Activated naive CD4-positive, alpha-beta T cell treated with anti-CD3 and anti-CD28 coated beads, Interleukin-2, amount 10 ng/mL, durations not matched to agents 7 days and 5 days (primary cell): ENCODE measurements at places on chromosomes 7 and 10.

- no peak overlapping the region for H3K4me3 ChIP-seq
- no peak overlapping the region for H3K27ac ChIP-seq
- no peaks in the 10 kb centered on the region for H3K4me1 ChIP-seq
- no peaks in the 10 kb centered on the region for H3K27me3 ChIP-seq
- DNase-seq: no peak
These were observed 109.5 kb downstream of the GFRA1 start for GRCh38 chr10:116163333-116164131.

DNA sequence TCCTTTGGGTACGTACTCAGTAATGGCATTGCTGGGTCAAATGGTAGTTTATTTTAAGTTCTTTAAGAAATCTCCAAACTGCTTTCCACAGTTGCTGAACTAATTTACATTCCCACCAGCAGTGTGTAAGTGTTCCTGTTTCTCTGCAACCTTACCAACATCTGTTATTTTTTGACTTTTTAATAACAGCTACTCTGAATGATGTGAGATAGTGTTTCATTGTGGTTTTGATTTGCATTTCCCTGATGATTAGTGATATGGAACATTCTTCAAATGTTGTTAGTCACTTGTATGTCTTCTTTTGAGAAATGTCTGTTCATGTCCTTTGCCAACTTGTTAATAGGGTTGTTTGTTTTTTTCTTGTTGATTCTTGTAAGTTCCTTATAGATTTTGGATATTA, 558.9 kb downstream of the SH2D4B start:
- no peaks in the 10 kb centered on the region for H3K4me1 ChIP-seq
- no peaks in the 10 kb centered on the region for H3K36me3 ChIP-seq
- no peaks in the 10 kb centered on the region for H3K27me3 ChIP-seq

DNA sequence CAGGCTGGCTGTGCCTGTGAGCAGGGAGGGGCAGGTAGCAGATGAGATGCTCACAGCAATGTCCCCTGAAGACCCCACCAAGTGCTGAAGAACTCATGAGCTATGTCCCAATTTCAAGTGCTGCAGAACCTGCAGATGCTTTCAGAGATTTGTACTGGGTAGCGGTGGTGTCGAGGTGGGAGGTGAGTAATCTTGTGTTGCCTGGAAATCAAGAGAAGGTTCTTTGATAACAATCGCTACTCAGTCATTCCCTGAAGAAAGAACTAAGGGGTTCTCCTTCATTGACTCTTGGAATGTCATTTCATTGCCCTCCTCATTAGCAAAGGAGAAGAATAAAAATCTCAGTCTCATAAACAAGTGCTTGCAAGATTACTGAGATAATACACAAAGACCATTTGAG, 246.4 kb downstream of the EMX2 start:
- no peaks in the 10 kb centered on the region for H3K36me3 ChIP-seq
- no peak overlapping the region for H3K4me3 ChIP-seq
- no peak overlapping the region for H3K27ac ChIP-seq

DNA sequence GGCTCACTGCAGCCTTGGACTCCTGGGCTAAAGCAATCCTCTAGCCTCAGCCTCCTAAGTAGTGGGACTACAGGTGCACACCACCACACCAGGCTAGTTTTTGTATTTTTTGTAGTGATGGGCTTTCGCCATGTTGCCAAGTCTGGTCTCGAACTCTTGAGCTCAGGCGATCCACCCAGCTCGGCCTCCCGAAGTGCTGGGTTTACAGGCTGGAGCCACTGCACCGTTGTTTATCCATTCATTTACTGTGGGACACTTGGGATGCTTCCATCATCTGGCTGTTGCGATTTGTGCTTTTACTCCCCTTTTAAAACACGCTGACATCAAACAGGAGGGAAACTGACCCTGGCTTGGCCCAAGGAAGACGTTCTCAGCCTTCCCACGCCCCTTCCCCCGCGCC, 30.5 kb upstream of the SMARCD3 start:
- no peak overlapping the region for H3K4me3 ChIP-seq
- H3K27me3 ChIP-seq: peaks cover 61% of the 10 kb centered on the region
- no peak for DNase-seq
- no peak overlapping the region for H3K27ac ChIP-seq
- H3K36me3 ChIP-seq: no peaks in the 10 kb centered on the region

- H3K36me3 ChIP-seq: peaks cover 8% of the 10 kb centered on the region
- peak overlapping the region; percentile 11 for H3K4me3 ChIP-seq
- peaks cover 97% of the 10 kb centered on the region for H3K27me3 ChIP-seq
These were observed 19.4 kb upstream of the GATA3 start for GRCh38 chr10:8035006-8035640.

- peaks cover 34% of the 10 kb centered on the region for H3K36me3 ChIP-seq
- peaks cover 75% of the 10 kb centered on the region for H3K4me1 ChIP-seq
- no peaks in the 10 kb centered on the region for H3K27me3 ChIP-seq
These were observed 5.3 kb downstream of the ESYT2 start for GRCh38 chr7:158824028-158824427.

DNA sequence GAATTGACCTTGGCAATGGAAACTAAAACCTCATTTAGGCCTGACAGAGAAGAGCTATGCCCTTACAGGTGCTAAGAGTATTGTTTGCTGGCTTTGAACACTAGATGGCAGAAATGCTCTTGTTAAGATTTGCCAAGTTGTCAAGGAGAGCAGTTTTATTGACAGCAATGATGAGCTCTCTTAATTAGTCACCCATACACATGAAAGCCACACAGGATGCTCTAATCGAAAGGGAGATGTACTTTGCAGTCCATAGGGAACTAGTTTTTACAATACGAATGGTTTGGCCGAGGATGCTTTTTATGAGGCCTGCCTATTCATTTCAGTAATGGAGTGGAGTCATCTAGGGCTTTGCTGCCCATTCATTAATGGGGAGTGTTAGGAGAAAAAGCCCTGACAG, 45.4 kb upstream of the MBL2 start:
- H3K27me3 ChIP-seq: no peaks in the 10 kb centered on the region
- H3K4me1 ChIP-seq: no peaks in the 10 kb centered on the region
- no peaks in the 10 kb centered on the region for H3K36me3 ChIP-seq

- no peak overlapping the region for H3K4me3 ChIP-seq
- no peaks in the 10 kb centered on the region for H3K27me3 ChIP-seq
- no peak overlapping the region for H3K27ac ChIP-seq
- no peak for DNase-seq
- no peaks in the 10 kb centered on the region for H3K36me3 ChIP-seq
- no peaks in the 10 kb centered on the region for H3K4me1 ChIP-seq
These were observed 88.0 kb downstream of the FGFR2 start for GRCh38 chr10:121510201-121510771.

GRCh38 chr10:120990831-120991230, 139.7 kb downstream of the WDR11 start:
- H3K4me1 ChIP-seq: peaks cover 9% of the 10 kb centered on the region
- H3K36me3 ChIP-seq: no peaks in the 10 kb centered on the region
- DNase-seq: no peak
- H3K4me3 ChIP-seq: no peak overlapping the region
- H3K27ac ChIP-seq: no peak overlapping the region

DNA sequence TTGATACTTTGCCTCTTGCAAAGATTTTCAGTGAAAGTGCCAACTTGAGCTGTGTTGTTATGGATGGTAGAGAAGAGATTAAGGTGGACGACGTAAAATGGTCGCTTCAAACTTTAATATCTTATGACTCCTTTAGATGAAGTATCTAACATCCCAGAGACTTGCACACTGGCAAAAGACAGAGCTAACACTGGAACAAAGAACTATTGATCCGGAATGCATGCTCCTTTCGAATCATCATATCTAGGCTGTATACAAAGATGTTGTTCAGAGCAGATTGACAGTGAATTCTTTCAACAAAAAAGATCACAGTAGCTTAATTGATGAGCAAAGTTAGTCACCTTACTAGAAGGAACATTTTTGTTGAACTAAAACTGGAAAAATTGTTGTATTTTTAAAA, 592.7 kb downstream of the NXPH1 start:
- no peaks in the 10 kb centered on the region for H3K36me3 ChIP-seq
- no peaks in the 10 kb centered on the region for H3K27me3 ChIP-seq

GRCh38 chr10:31028081-31028480, 3.6 kb downstream of the ZNF438 start:
- H3K27ac ChIP-seq: no peak overlapping the region
- H3K4me3 ChIP-seq: no peak overlapping the region
- H3K4me1 ChIP-seq: peaks cover 17% of the 10 kb centered on the region
- no peaks in the 10 kb centered on the region for H3K27me3 ChIP-seq

DNA sequence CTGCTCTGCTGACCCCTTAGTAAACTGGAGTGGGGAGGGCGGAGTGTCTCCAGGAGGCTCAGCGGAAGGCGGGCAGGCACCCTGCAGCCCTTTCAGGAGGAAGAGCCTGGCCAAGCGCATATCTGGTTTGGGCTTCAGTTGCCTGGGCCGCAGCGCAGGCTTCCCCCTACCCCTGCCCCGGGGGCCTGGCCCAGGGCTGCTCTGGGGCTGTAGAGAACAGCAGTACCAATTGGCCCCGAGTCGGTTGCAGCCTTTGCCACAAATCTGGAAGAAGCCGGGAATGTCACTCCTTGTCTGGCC, 28.1 kb upstream of the JAKMIP3 start:
- no peak overlapping the region for H3K4me3 ChIP-seq
- no peak overlapping the region for H3K27ac ChIP-seq
- DNase-seq: no peak
- H3K36me3 ChIP-seq: no peaks in the 10 kb centered on the region
- H3K27me3 ChIP-seq: peaks cover 93% of the 10 kb centered on the region

- no peaks in the 10 kb centered on the region for H3K36me3 ChIP-seq
- H3K27me3 ChIP-seq: no peaks in the 10 kb centered on the region
- H3K27ac ChIP-seq: no peak overlapping the region
- H3K4me1 ChIP-seq: no peaks in the 10 kb centered on the region
- no peak overlapping the region for H3K4me3 ChIP-seq
These were observed 167.7 kb upstream of the MKLN1 start for GRCh38 chr7:131159961-131160361.

DNA sequence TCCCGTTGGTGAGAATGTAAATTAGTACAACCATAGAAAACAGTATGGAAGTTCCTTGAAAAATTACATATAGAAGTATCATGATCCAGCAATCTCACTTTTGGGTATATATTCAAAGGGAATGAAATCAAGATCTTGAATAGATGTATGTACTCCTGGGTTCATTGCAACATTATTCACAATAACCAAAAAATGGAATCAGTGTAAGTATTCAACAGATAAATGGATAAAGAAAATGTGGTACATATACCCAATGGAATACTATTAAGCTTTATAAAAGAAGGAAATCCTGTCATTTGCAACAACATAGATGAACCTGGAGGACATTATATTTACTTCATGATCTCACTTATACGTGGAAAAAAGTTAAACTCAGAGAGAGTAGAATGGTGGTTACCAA, 86.8 kb downstream of the TRIM24 start:
- H3K36me3 ChIP-seq: peaks cover 68% of the 10 kb centered on the region
- no peak overlapping the region for H3K27ac ChIP-seq
- DNase-seq: no peak
- H3K4me3 ChIP-seq: no peak overlapping the region
- peaks cover 4% of the 10 kb centered on the region for H3K4me1 ChIP-seq

- no peaks in the 10 kb centered on the region for H3K4me1 ChIP-seq
- H3K27me3 ChIP-seq: no peaks in the 10 kb centered on the region
- no peak for DNase-seq
- no peak overlapping the region for H3K27ac ChIP-seq
These were observed 28.5 kb downstream of the VPS41 start for GRCh38 chr7:38880454-38880853.

DNA sequence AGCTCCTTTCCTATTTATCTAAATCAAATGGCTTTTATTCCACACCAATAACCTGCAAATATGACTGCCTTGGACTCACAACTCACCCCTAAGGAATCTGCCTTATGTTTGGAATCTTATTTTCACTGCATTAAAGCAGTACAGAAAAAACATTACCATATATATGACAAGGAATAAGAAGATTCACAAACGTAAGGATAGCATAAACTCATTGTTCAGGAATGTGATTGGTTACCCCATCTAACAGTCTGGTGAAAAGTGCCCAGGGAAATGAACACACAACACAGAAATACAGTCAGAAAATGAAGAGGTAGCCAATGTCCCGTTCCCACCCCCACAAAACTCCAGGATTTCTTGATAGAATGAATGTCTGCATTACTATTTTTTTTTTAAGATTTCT, 2.0 kb downstream of the PPP3CB start:
- DNase-seq: no peak
- H3K4me1 ChIP-seq: peaks cover 48% of the 10 kb centered on the region

GRCh38 chr10:56012101-56012500, 349.0 kb downstream of the ZWINT start:
- H3K4me1 ChIP-seq: no peaks in the 10 kb centered on the region
- H3K4me3 ChIP-seq: no peak overlapping the region
- no peaks in the 10 kb centered on the region for H3K27me3 ChIP-seq
- H3K36me3 ChIP-seq: no peaks in the 10 kb centered on the region
- H3K27ac ChIP-seq: no peak overlapping the region
- no peak for DNase-seq

DNA sequence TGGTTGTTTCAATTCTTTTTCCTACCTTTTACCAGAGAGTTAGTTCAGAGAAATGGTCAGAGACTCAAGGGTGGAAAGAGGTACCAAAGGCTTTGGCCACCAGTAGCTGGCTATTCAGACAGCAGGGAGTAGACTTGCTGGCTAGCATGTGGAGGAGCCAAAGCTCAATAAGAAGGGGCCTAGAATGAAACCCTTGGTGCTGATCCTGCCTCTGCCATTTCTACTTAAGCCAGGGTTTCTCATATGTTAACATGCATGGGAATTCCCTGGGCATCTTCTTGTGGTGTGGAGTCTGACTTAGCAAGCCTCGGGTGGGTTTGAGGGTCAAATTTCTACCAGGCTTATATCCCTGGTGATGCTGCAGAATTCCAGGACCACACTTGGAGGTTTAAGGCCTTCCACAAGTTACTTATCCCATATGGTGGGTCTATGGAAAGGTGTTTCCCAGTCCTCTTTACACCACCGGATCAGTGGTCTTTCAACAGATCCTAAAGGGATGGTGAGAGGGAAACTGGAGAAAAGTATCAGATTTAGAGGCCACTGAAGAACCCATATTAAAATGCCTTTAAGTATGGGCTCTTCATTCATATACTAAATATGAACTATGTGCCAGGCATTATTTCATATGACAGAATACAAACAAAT, 3.2 kb downstream of the IL6 start:
- peaks cover 54% of the 10 kb centered on the region for H3K27me3 ChIP-seq
- DNase-seq: no peak
- H3K4me1 ChIP-seq: peaks cover 44% of the 10 kb centered on the region
- peaks cover 14% of the 10 kb centered on the region for H3K36me3 ChIP-seq
- no peak overlapping the region for H3K4me3 ChIP-seq

- peaks cover 5% of the 10 kb centered on the region for H3K4me1 ChIP-seq
- no peak overlapping the region for H3K27ac ChIP-seq
- peaks cover 9% of the 10 kb centered on the region for H3K27me3 ChIP-seq
- no peak overlapping the region for H3K4me3 ChIP-seq
- DNase-seq: no peak
- H3K36me3 ChIP-seq: no peaks in the 10 kb centered on the region
These were observed 39.2 kb upstream of the PPP1R3C start for GRCh38 chr10:91672021-91672608.

- no peak overlapping the region for H3K27ac ChIP-seq
- DNase-seq: no peak
- no peak overlapping the region for H3K4me3 ChIP-seq
- H3K4me1 ChIP-seq: no peaks in the 10 kb centered on the region
- no peaks in the 10 kb centered on the region for H3K36me3 ChIP-seq
These were observed 42.3 kb downstream of the HIP1 start for GRCh38 chr7:75696263-75697037.
